ENCODE measurements at places on chromosomes 1 and 21. TPM values are rescaled to one million over a fixed set of nuclear protein-coding genes. Genes with fewer than 3 reads are reported as not detected.

GRCh38 chr1:87449348-87449963 is 120.8 kb downstream of the LMO4 start:
- H3K27ac ChIP-seq: no peak overlapping the region
- H3K4me1 ChIP-seq: peaks cover 59% of the 10 kb centered on the region
- no peaks in the 10 kb centered on the region for H3K27me3 ChIP-seq
- peaks cover 31% of the 10 kb centered on the region for H3K36me3 ChIP-seq
- no peak for DNase-seq

GRCh38 chr1:17392199-17392740 is 20.3 kb downstream of the PADI6 start:
- H3K27ac ChIP-seq: no peak overlapping the region
- no peak overlapping the region for H3K4me3 ChIP-seq
- H3K4me1 ChIP-seq: no peaks in the 10 kb centered on the region
- no peaks in the 10 kb centered on the region for H3K36me3 ChIP-seq
- no peaks in the 10 kb centered on the region for H3K27me3 ChIP-seq
- no peak for DNase-seq

- no peaks in the 10 kb centered on the region for H3K27me3 ChIP-seq
- no peaks in the 10 kb centered on the region for H3K36me3 ChIP-seq
- no peak overlapping the region for H3K4me3 ChIP-seq
- H3K4me1 ChIP-seq: peaks cover 17% of the 10 kb centered on the region
- no peak for DNase-seq
These were observed 19.8 kb downstream of the OLFML2B start for GRCh38 chr1:162003830-162004215.

DNA sequence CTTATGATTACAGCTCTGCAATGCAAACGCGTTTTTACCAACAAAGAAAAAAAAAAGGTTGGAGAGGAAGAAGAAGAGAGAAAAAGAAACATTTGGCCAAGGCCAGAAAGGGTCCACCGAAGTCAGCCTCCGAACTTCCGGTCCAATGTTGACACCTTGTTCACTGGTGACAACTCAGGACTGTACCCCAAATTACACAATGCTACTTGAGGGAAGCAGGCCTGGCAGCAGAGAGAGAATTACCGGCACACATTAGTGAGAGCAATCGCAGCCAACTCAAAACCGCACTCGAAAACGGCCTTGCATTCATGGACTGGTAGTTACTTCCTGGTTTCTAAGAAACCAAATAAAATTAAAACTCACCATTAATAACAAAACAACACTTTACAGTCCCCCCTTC is 652.5 kb downstream of the KIF26B start:
- no peaks in the 10 kb centered on the region for H3K36me3 ChIP-seq
- no peaks in the 10 kb centered on the region for H3K27me3 ChIP-seq
- no peak overlapping the region for H3K27ac ChIP-seq
- H3K4me3 ChIP-seq: no peak overlapping the region
- DNase-seq: no peak
- peaks cover 21% of the 10 kb centered on the region for H3K4me1 ChIP-seq

DNA sequence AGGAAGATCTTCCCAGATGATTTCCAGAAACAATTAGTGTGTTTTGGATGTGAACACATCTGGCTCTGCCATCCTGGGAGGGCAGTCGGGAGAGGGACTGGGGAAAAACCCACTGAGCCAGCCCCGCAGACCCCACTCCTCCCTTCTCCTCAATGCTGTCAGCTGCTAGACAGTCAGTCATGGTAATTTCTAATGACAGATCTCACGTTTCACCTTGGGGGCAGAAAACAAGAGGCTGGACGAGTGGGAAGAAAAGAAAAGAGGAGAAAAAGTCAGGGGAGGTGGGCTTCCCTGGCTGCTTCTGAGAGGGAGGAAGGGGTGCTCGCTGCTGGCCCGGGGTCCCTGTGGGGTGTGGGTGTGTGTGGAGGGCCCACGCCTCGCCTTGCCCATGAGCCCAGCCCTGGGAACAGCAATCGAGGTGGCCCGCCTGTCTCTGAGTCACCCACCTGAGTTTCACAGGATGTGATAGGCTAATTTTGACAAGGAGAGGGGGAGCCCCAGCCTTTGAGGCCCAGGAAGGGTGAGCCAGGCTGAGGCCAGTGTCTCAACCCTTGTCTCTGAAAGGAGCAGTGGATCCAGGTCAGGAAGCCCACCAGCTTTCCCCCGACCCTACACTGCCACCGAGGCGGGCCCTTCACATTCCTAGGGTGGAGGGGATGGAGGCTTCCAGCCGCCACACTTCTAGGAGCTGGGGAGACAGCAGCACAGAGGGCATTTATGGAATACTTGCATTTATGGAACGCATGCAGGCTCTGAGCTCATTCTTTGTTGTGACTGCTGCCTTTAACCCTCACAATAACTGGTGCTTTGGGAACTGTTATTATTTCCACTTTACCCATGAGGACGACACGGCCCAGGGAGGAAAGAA is 49.1 kb upstream of the IFNLR1 start:
- H3K4me1 ChIP-seq: peaks cover 19% of the 10 kb centered on the region
- H3K27ac ChIP-seq: no peak overlapping the region
- no peaks in the 10 kb centered on the region for H3K27me3 ChIP-seq
- H3K4me3 ChIP-seq: no peak overlapping the region
- no peak for DNase-seq

- H3K4me3 ChIP-seq: no peak overlapping the region
- H3K27me3 ChIP-seq: no peaks in the 10 kb centered on the region
- no peaks in the 10 kb centered on the region for H3K4me1 ChIP-seq
- DNase-seq: no peak
- H3K27ac ChIP-seq: no peak overlapping the region
These were observed 397.5 kb downstream of the TGFB2 start for GRCh38 chr1:218742467-218743262.

- peaks cover 46% of the 10 kb centered on the region for H3K27me3 ChIP-seq
- H3K36me3 ChIP-seq: no peaks in the 10 kb centered on the region
- H3K4me1 ChIP-seq: no peaks in the 10 kb centered on the region
- H3K4me3 ChIP-seq: no peak overlapping the region
These were observed 1.9 kb downstream of the CYP4B1 start for GRCh38 chr1:46800742-46801141.

GRCh38 chr1:159845751-159846629 is 16.5 kb downstream of the VSIG8 start:
- no peak overlapping the region for H3K4me3 ChIP-seq
- H3K27ac ChIP-seq: no peak overlapping the region
- H3K27me3 ChIP-seq: peaks cover 5% of the 10 kb centered on the region
- no peaks in the 10 kb centered on the region for H3K36me3 ChIP-seq
- DNase-seq: no peak
- peaks cover 6% of the 10 kb centered on the region for H3K4me1 ChIP-seq

DNA sequence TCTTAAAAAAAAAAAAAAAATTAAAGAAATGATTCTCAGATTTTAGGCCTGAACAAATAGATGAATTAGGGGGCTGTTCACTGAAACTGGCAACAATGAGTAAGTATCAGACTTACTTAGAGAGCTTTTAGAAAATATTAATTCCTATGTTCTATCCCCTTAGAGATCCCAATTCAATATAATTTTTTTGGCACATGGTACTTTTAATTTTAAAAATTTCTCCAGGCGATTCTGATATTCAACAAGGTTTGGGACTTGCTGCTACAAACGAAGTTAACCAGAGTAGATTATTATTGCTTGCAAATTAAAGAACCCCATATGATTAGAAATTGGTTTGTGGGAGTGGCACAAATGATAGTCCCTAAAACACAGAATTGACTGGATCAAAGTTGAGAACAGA is 11.4 kb downstream of the SCMH1 start:
- no peak overlapping the region for H3K4me3 ChIP-seq
- H3K27ac ChIP-seq: no peak overlapping the region
- no peaks in the 10 kb centered on the region for H3K27me3 ChIP-seq
- no peak for DNase-seq
- H3K36me3 ChIP-seq: no peaks in the 10 kb centered on the region

TRIM62 gene
- 11.0 TPM for total RNA-seq

B3GALT2 gene
- 0.05 TPM for total RNA-seq

CHIT1 gene
- 0.15 TPM for total RNA-seq

HAO2 gene
- total RNA-seq: 0.53 TPM

CLEC20A gene
- not detected for total RNA-seq

Data from WTC11 (cell line).